Activated CD4-positive, alpha-beta T cell treated with anti-CD3 and anti-CD28 coated beads, Interleukin-2, amount 10 ng/mL, durations not matched to agents 7 days and 5 days (primary cell): ENCODE measurements at places on chromosomes 5 and 9.
A peak's percentile ranks its signal among the peaks of the same experiment; 100 is the strongest.

GRCh38 chr5:141420855-141421488 is at the start of gene PCDHGA11:
Gene PCDHGA11 (plus strand): TSS chr5:141421051. CDS start chr5:141421228, 177 bp downstream.
- peak; percentile 38 for DNase-seq

DNA sequence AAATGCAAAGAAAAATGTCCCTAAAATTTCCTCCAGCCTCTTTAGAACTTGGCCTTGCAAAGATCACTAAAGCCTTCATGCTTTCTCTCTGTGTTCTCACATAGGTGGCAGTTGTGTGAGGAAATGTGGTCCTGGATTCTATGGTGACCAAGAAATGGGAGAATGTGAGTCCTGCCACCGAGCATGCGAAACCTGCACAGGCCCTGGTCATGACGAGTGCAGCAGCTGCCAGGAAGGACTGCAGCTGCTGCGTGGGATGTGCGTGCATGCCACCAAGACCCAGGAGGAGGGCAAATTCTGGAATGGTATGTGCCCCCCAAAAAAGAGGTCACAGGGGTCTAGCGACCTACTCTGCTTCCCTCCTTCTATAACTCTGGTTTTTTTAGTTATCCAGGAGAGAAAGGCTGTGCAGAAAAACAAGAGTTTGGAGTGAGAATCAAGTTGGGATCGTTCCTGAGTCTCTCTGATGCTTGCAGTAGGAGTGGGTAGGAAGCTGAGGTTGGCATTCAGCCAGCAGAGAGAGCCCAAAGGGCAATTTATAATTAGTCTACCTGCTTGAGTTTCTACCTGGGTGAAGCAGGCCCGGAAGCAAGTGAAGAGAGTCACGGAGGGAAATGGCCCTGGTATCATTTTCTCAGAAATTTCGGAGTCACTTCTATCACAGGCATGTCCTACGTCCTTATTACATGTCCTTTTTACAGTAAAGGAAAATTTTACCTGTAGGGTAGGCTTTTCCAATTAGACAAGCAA is 97.5 kb downstream of the RFK start:
- DNase-seq, result no peak

- DNase-seq, result no peak
These were observed 110.0 kb downstream of the LURAP1L start for GRCh38 chr9:12884736-12885395.

GRCh38 chr5:126971455-126972031 is 58.8 kb downstream of the MARCHF3 start:
- DNase-seq, result no peak

DNA sequence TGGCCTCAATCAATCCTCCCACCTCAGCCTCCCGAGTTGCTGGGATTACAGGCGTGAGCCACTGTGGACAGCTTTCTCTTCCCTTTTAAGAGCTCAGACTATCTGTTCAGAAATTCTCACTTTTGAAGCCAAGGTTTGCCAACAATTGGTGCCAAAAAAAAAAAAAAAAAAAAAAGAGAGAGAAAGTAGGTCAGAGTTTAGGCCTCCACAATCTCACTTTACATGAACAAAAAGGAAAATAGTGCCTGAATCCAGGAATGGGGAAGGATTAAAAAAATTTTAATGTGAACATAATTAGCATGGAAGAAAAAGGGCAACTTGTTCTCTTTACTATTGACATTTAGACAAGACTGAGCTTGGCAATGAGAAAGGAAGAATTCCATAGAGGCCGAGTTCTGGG is 94.1 kb downstream of the NSG2 start:
- DNase-seq, result no peak
